PC-3 (cell line): ENCODE measurements at places on chromosomes 7 and 10.

DNA sequence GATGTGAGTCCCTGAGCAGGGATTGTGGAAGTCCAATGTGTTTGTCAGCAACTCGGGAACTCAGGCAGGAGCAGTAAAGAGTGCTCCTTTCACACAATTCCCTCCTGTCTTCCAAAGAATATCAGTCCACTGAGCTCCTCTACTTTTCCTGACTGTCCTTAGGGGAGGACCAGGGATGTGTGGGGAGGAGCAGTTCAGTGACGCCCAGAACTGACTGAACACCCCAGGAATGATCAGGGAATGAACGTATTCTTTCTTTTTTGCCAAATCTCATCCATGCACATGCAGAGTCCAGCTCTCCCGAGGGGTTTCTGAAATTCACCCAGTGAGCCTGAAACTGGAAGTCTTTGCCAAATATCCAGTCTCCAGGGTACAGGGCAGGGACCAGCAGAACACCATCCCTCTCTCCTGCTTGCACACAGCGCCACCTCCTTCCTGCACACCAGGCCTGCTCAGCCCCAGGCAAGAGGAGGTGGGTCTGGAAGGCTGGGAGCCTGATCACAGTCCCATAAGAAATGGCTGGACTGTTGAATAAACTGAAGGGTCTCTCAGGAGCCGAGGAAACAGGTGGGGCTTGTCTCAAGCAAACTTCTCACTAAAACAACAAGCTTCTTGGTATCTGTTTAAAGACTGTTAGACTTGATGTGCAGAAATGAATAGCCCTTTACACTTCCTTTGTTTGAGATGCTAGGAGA, 294.7 kb downstream of the C7orf25 start:
- no peak for DNase-seq

GRCh38 chr7:94442639-94443038, 47.9 kb downstream of the COL1A2 start:
- DNase-seq = no peak

DNA sequence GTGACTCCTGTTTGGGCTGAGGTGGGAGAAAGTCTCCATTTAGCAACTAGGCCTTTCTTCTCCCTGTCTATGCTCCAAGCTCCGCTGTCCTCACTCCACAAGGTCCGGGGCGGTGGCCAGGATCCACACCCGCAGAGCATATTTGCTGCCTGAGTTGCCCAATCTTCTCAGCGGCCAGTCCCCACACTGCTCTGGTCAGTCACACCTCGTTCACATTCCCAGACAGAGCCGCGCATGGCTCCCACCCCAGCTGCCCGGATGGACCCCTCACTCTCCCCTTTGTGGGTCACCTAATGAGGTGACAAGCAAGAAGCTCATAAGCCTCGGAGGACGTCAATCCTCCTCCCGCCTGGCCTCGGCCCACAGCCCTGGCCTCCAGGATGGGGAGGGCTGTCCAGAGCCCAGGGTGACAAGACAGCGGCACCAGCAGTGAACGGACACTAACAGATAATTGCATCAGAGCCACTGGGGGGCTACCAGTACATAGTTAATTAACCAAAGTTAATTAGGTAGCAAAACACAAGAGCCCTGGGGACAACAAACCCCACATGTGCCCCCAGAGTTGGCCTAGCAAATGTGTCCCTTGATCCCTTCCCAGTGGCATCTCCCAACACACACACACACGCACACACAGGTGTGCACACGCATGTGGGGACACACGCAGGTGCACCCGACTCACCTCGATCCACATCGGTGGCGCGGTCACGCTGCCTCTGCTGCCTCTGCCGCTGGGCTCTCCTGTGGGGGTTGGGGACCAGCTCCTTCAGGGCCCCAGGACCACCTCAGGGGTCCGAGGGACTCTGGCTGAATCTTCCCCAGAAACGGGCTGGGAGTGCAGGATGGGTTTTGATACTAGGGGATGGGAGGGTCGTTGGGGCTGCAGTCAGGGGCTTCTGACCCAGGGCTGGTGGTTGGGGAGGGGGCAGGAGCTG, 11.8 kb downstream of the EPHA1 start:
- DNase-seq = no peak

DNA sequence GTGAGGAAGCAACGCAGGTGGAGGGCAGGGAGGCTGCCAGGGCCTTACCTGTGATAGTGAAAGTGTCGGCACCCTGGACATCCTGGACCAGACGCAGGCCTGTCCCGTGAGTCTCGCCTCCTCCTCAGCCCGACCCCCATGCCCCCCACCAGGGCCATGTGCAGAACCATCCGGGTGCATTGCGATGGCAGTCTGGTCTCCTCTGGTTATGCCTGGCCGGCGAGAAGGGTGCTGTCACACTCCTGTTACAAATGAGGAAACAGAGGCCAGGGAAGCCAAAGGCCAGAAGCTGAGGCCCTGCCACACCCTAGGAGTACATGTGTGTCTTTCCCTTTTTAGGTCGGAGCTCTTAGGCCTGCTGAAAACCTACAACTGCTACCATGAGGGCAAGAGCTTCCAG, 7.2 kb downstream of the DEPP1 start:
- no peak for DNase-seq

- no peak for DNase-seq
These were observed 413.3 kb upstream of the DPP6 start for GRCh38 chr7:153638821-153639435.

- DNase-seq = no peak
These were observed 67.7 kb downstream of the TRIM24 start for GRCh38 chr7:138527746-138528223.

DNA sequence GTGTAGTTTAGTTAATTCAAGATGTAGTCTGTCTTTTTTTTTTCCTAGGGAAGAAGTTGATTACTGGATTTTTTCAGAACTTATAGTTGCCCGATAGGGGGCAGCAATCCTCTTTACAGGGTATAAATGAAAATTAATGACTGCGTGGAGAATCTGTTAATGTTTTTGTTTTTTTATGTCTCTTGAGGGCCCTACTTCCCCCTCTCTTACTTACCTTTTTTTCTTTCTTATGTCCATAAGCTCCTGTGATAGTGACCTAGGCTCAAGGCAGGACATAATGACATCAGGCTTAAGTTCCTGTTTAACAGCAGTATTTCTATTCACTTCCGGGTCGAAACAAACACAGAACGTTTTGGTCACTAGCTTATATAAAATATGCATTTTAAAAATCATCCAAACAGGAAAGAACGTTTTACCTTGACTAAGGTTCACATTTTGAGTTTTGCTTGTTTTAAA, 18.8 kb downstream of the CDC123 start:
- DNase-seq = peak; percentile 28

- no peak for DNase-seq
These were observed 43.2 kb downstream of the PTPRZ1 start for GRCh38 chr7:121916211-121916610.

DNA sequence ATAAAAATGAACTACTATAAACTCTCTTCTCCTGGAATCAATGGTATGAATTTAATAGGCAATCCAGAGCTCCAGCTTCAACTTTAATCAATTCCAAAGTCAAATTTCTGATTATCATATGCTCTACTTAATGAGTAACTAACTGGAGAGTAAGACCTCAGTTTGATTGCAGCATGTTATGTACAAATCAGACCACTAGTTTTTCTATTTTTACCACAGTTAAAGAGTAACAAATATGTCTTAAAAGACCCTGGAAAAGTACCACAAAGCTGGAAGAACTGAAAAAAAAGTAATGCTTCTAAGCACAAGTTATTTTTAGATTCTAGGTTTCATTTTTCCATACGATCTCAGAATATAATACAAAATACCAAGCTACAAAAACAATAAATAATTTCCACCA, 56.0 kb upstream of the TNKS2 start:
- no peak for DNase-seq

- peak; percentile 29 for DNase-seq
These were observed 181.7 kb downstream of the PLXNA4 start for GRCh38 chr7:132394283-132395198.

DNA sequence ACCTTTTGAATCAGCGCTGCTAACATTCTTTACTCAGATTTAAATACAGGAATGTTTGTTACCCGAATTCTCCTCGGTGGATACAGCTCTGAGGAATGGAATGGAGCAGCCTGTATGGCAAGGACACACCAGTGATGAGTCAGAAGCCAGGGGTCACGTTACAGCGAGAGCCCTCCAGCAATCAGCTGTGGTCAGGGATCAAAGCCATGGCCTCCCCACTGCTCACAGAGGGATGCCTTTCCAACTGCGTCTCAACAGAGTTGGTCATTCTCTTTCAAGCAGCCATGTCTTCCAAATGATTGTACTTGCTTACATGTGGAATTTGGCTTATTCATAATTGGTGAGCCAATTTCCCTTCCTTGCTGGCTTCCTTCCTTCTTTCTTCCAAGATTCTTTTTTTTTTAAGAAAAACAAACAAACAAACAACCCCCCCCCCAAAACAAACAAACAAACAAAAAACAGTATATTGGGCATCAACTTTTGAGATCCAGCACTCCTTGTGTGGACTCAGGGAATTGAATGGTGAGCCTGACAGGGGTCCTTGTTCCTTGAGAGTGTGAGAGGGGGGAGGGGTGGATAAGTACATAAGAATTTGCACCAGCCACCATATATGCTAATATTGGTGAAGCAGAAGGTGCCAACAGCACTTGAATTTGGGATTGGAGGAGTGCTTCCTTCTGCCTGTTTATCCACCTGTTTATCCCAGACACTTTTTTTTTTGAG, 100.2 kb downstream of the ATXN7L1 start:
- DNase-seq = peak; percentile 99

- DNase-seq = peak; percentile 84
These were observed 26.5 kb upstream of the WNT16 start for GRCh38 chr7:121302214-121302745.

DNA sequence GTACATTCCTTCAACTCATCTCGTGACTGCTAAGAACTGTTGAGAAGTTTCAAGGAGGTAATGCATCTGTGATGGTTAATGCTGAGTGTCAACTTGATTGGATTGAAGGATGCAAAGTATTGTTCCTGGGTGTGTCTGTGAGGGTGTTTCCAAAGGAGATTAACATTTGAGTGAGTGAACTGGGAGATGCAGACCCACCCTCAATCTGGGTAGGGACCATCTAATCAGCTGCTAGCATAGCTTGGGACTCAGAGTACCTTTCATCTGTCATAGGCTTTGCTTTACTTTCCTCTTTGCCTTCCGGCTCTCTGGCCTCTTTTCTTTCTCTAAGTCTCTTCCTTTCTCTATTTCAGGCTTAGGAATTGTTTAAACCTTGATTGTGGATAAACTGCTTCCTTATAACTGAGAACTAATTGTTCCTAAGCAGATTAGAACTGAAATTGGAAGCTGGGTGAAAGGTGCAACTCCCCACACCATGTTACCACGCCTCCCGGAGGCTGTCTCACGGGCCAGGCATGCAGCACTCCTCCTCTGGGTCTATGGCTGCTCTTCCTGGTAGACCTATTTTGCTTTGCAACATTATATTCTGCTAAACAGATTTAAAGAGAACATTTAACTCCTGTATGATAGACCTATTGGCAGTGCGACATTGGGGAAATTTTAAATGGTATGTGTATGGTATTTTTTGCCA, 298.2 kb downstream of the CCSER2 start:
- no peak for DNase-seq

DNA sequence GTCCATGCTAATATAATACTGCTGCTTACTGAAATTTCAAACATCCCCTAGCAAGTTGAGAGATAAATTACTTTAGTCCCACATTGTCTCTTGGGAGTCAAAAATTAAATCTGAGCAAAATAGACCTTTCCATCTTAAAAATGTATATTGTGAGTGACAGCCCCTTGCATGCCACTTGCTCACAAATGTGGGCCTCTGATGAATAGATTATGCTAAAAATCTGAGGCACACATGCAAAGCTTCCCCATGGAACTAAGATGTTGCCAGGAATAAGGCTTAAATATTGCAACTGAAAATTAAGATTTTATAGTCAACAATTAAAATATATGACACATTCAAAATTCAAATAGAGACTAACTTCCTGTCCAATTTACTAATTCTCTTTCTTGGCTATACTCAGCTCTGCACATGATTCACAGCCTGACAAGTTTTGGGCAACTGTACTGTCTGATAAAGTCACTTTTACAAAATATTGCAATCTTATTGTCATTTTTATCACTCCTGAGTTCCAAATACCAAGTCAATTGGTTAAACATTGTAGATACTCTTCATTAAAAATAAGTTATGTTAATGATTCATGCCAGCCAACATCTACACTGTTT, 301.2 kb downstream of the CACNA2D1 start:
- DNase-seq = no peak

GRCh38 chr7:46281071-46281470, 360.0 kb upstream of the IGFBP3 start:
- peak; percentile 65 for DNase-seq

GRCh38 chr7:133534816-133535215, 281.9 kb downstream of the EXOC4 start:
- no peak for DNase-seq

GRCh38 chr10:101709359-101710058, 14.5 kb upstream of the FBXW4 start:
- DNase-seq = no peak

DNA sequence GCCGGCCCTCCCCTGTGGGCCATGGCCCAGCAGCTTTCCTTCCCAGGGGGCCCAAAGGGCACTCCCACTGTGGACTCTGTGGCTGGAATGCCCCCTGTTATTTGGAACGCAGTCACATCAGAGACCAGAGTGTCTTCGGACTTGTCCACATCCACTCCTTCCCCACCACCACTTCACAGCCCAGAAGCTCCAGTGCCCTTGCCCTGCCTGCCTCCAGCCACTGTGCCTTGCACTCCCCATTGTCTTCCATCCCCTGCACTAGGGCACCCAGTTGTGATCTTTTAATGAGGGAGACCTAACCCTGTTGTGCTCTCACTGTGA, 19.4 kb downstream of the INSIG1 start:
- no peak for DNase-seq

- DNase-seq = peak; percentile 1
These were observed 457 bp downstream of the ACADSB start for GRCh38 chr10:123009105-123009820.

- DNase-seq = no peak
These were observed at the start of gene HYAL4 for GRCh38 chr7:123844712-123845219. Gene HYAL4 (plus strand): TSS chr7:123845169. CDS start chr7:123868274, 23,105 bp downstream.

- DNase-seq = no peak
These were observed 163.1 kb upstream of the HGF start for GRCh38 chr7:81932936-81933335.

- DNase-seq = no peak
These were observed 226.5 kb downstream of the NEBL start for GRCh38 chr10:20670579-20670978.

DNA sequence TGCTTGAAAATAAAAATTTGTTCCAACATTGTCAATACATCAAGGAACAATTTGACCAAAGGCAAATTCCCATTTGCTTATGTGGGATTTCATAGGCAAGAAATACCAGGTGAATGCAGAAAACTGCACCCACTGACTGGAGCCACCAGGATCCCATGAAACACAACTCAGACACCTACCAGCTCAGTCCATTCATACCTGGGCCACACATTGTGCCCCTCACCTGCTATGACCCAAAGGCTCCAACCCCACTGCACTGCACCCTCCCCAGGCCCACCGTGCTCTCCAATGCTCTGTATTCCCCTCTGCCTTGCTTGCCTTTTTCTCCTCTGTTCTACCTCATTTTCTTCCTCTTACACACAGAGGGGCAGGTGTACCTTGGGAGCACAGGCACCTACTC, 5.3 kb downstream of the NCAPG2 start:
- no peak for DNase-seq

- no peak for DNase-seq
These were observed 48.5 kb upstream of the ADRB1 start for GRCh38 chr10:113995201-113995600.

- no peak for DNase-seq
These were observed 56.1 kb downstream of the TWIST1 start for GRCh38 chr7:19061331-19061730.

GRCh38 chr10:74419491-74419951, 268.5 kb downstream of the ADK start:
- DNase-seq = no peak

- DNase-seq = no peak
These were observed 22.7 kb upstream of the AKR1B10 start for GRCh38 chr7:134504660-134505164.
